A172 (cell line): ENCODE measurements at places on chromosomes 12 and 14.

DNA sequence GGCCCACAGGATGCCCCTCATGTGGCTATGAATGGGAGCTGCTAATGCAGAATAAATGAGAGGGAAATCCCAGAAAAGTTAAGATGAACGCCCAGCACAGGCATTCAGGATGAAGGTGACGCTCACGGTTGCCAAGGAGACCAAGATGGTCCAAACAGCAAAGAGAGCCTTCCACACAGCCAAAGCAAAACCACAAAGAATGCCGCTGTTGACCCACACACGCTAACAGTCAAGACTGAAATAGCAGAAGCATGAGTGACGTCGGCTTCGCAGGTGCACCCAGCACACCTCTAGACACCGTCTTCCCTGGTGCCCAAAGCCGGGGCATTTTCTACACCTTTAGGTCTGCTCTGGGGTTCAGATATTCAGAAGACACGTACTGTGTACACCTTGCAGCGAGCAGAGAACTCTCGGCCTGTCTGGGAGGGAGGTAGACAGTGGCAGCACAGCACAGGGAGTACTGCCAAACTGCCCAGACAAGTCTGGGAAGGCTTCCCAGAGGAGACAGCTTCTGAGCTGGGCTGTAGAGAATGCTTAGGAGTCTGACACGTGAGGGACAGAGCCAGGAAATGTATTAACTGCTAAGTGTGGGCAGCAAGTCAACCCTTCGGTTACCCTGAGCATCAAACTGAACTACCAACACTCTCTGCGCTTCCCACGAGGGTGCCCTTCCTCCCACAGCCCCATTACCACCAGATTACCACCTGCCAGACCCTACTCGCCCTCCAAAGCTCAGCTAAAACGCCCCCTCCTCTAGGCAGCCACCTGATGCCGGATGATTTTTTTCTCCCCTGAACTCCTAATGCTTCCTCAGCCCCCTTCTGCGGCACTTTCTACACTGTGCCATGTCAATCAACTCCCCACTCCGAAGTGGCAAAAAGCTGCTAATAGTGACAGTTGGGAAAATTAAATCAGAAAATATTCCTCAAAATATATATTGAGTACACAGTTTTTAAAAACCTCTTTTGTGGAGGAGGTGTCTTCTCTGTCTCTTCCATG lies 50.1 kb downstream of the CCDC88C start:
- DNase-seq, result peak; percentile 83

- no peak for DNase-seq
These were observed 310.6 kb downstream of the NPAS3 start for GRCh38 chr14:33249233-33249820.

GRCh38 chr12:49555631-49556390 lies 12.1 kb downstream of the MCRS1 start:
- no peak for DNase-seq

- no peak for DNase-seq
These were observed 565 bp downstream of the NT5DC3 start for GRCh38 chr12:103840462-103840875.

GRCh38 chr14:22843123-22843925 lies 6.9 kb downstream of the MMP14 start:
- DNase-seq, result no peak

DNA sequence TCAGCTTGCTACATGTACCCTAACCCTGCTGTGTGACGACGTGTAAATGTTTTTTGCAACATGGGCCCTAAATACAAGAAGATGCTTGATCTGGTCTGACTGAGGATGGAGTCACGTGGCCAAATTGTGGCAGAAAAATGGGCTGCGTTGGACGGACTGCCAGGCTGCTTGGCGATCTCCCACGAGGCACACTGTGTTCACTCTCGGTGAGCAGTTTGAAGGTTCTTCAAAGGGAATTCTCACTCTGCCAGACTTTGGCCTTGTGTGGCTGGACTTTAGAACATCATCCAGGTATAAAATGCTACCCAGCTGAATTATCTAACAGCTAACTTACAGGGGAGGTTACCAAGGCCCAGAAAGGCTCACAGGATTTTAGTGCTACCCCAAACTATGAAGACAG lies 85.1 kb downstream of the KDM2B start:
- no peak for DNase-seq

- no peak for DNase-seq
These were observed 21.9 kb downstream of the ATF7IP start for GRCh38 chr12:14387219-14387871.
